ENCODE measurements at places on chromosomes 13 and 19.

DNA sequence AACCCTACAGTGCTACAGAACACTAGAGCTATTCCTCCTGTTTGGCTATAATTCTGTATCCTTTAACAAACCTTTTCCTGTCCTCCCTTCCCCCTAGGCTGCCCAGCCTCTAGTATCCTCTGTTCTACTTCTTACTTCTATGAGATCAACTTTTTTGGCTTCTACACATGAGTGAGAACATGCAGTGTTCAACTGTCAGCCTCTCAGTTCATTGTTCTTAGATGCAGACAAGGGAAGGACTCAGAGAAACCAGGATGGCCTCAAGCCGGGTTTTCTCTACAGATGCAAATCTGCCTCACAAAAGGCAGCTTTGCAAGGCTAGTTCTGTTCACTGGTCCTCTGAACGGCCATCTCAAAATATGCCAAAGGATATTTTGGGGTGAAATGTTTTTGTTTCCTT lies 18.4 kb downstream of the AMER2 start:
- DNase-seq: no peak

DNA sequence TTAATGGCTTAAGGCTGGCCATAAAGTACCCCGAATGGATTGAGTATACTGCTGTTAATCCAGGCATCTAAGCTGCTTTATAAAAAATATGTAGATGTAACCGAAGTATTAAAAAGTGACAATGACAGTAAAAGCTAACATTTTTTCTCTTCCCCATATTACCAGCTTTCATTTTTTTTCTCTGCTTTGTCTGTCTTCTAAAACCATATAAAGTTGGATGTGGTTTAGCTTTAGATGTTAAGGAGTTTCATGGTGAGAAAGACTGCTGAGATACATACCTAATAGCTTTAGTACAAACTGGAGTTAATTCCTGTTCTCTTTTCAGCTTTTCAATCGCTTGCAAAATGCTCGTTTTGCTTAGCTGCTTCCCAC lies 838 bp downstream of the AKAP11 start:
- DNase-seq: no peak

GRCh38 chr13:85675151-85675907 lies 123.9 kb downstream of the SLITRK6 start:
- no peak for DNase-seq

DNA sequence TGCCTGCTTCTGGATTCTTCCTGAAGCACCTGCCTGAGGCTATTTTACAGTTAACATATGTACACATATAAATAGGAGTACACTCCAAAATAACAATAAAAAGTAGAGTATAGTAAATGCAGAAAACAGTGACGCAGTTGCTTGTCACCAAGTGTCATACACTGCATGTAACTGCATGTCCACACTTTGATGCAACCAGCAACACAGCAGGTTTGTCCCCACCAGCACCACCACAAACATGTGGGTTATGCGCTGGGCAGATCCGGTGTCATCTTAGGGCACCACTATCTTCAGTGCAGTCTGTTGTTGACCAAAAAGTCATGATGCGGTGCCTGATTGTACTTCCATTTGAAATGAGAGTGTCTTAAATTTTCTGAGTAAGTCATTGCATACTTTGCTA lies 51.3 kb downstream of the COL4A2 start:
- no peak for DNase-seq

- no peak for DNase-seq
Observed at GRCh38 chr19:56273563-56274117, 1.1 kb downstream of the EDDM13 start.

Measured in stimulated activated CD4-positive, alpha-beta T cell treated with anti-CD3 and anti-CD28 coated beads, Interleukin-4, amount 100 ng/mL, for 4 hours (primary cell).